ENCODE measurements at places on chromosomes 2 and 18.

DNA sequence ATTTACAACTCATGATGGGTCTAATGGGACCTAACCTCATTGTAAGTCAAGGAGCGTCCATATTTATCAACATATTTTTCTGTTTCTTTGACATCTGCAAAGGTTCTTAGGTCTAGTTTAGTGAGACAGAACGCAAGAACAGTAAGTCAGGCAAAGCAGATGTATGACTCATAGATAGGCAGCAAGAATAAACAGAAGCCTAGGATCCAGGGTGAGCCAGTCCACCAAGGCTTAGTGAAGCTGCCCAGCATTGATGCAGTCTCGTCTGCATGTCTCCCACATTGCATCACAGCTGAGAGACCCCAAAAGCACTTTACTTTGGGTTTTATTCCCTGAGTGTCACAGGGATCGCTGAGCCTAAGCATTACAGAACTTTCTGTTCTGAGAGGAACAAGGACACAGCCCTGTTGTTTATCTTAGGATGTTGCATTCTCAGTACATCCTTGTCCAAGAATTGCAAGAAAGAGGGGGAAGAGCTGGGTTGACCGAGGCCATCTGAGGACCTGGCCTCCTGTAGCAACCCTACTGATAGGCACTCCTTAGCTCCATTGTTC, 29.6 kb upstream of the TMEM177 start:
- DNase-seq: no peak

DNA sequence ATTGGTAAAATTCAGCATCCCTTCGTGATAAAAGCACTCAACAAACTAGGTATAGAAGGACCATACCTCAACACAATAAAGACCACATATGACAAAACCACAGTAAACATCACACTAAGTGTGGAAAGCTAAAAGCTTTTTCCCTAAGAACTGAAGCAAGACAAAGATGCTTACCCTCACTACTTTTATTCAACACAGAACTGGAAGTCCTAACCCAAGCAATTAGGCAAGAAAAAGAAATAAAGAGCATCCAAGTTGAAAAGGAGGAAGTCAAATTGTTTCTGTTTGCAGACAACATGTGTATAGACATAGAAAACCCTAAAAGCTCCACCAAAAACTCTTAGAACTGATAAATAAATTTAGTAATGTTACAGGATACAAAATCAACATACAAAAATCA, 271.7 kb downstream of the RBM43 start:
- DNase-seq: no peak

DNA sequence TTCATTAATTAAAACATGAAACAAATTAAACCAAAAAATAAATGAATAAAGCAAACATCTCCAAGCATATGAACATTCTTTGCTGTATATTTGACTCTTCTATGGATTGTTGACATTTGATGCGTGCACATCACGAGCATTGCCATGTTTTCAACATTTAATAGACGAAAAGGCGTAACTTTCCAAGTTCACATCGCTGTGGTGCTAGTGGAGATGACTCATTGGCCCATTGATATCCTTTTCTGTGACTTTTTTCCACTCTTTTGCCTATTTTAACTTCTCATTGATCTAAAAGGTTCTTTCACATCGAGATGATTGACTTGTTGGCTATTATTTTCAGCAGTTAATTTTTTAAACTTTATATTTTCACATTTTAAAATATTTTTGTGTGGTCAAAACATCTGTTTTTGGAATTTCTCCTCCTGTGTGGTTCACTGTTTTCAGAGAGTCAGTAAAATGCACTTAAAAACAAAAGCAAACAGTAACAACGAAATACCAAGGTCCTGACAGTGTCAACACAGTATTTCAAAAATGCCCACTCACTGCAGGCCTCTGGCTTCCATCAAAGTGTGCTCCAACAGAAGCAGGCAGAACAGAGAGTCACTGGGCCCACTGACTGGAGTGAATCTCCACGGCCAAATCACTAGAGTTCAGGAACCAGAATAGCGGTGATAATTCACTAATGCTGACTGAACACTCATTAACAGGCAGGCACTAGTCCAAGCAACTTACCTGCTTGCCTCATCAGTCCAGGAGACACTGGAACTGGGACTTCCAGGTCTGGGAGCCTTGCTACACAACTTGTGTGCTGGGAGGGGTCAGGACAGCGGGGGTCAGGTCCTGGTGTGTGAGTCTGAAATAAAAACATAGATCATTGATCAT, 372.2 kb upstream of the SMIM21 start:
- no peak for DNase-seq

GRCh38 chr2:110732422-110733413, at the start of gene ACOXL:
TSS of gene ACOXL (plus strand) at chr2:110732573. CDS start at chr2:110768390, 35,817 bp downstream.
- DNase-seq: no peak

DNA sequence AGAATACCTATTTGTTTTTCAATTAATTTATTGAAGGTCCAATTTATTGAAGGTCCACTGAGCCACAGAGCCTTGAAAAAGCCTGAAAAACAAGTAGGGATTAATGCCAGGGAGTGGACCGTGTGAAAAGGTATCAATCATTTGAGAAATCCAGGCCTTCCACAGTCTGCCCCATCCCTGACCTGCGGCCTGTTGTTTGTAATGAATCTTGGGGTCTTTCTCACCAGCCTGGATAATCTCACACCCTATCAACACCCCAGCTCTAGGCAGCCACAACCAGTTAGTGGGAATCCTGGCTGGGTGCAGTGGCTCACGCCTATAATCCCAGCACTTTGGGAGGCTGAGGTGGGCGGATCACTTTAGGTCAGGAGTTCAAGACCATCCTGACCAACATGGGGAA, 47.8 kb downstream of the TNFRSF11A start:
- no peak for DNase-seq

DNA sequence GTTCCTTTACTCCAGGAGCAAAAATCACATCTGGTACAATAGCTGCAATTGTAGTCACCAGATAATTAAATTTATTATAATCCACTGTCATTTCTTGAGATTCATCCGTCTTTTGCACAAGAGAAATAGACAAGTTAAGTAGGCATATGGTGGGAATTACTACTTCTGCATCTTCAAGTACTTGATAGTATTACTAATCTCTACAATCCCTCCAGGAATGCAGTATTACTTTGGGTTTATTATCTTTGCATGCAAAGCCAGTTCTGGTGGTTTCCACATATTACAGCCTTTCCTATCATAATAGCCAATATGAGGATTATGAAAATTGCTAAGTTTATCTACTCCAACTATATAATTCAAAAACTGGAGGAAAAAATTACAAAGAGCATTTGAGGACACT, 254.1 kb downstream of the IKZF2 start:
- DNase-seq: no peak

- no peak for DNase-seq
Measured at GRCh38 chr18:13992826-13993540, 77.6 kb upstream of the MC2R start.

GRCh38 chr2:5264361-5264760, 427.8 kb upstream of the SOX11 start:
- DNase-seq: no peak

GRCh38 chr2:1641523-1641922, 102.8 kb downstream of the PXDN start:
- no peak for DNase-seq

GRCh38 chr2:26740890-26741302, 23.2 kb upstream of the SLC35F6 start:
- no peak for DNase-seq

DNA sequence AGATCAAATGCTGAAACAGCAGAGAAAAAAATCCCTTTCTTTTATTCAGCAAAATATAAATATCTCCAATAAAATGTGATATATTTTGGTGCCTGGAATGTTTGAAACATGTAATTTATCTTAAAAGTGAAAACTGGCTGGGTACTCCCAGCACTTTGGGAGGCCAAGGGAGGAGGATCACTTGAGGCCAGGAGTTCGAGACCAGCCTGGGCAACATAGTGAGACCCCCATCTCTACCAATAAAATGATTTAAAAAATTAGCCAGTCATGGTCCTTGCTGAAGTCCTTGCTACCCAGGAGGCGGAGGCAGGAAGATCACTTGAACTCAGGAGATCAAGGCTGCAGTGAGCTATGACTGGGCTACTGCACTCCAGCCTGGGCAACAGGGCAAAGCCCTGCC, 8.6 kb downstream of the SH3YL1 start:
- no peak for DNase-seq

- no peak for DNase-seq
Measured at GRCh38 chr2:40240070-40240469, 211.8 kb downstream of the SLC8A1 start.

- no peak for DNase-seq
Measured at GRCh38 chr2:96792772-96793749, 23.0 kb upstream of the CNNM3 start.

DNA sequence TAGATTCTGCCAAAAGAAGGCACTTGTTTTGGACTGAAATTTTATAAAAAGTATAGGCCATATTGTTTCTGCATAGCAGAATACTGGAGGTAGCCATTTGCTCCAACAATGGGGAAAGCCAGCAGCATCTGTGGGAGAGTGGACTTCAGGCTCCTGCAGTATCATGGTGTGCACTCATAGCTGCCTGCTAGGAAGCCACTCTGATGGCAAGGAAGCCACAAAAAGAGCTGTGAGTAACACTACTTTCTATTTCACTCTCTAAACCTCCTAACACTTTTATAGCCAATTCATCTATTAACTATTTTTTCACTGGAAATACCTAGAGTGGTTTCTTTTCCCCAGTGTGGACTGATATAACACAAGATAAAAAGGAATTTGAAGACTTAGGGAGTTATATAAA, 144.4 kb upstream of the KCNJ3 start:
- no peak for DNase-seq

- no peak for DNase-seq
Measured at GRCh38 chr2:107308835-107309234, 422.9 kb upstream of the ST6GAL2 start.

DNA sequence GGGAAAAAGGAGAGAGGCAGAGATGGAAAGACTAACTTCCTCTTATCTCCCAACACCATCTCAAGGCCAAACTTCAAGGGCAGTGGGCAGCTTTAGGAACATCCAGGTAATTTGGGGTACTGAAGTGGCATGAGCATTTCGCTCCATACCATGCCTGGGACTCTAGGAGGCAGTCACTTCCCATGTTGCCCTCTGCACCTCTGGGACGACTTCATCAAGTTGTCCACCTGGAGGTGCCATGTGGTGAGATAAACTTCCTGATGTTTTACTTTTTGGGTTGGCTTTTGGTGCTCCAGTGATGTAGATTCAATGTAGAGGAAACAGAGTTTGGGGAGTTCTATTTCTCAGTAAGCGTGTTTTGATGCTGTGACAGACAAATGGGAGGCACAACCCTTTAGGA, 56.3 kb upstream of the UPP2 start:
- no peak for DNase-seq

GRCh38 chr2:18077231-18077630, 198.8 kb downstream of the KCNS3 start:
- DNase-seq: no peak

GRCh38 chr2:112916625-112917247, 5.8 kb downstream of the IL37 start:
- no peak for DNase-seq

DNA sequence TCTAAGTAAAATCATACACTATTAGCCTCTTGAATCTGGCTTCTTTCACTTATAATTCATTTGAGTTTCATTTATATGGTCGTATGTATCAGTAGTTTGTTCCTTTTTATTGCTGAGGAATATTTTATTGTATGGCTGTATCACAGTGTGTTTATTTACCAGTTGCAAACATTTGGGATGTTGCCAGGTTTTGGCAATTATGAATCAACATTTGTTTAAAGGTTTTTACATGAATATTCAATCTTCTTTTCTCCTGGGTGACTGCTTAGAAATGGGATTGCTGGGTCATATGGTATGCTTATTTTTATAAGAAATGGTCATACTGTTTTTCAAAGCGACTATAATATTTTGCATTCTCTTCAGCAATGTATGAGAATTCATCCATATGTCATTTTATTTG, 107.9 kb downstream of the PMAIP1 start:
- DNase-seq: no peak

DNA sequence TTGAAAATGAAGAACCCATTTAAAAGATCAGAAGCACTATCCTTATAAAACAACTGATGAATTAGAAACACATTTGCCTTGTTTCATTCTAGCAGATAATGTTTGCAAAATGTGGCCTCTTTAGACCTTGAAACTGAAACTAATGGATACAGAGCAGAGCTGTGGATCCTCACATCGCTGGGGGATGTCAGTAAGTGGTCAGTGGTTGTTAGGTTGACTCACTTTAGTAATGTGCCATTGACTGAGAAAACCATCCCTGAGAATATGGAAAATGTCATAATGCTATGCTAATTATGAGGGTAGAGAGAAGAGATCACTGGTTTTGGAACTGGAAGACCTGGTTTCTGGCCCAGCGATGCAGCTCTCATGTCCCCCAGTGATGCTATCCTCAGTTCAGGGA, 176.7 kb downstream of the MYO1B start:
- no peak for DNase-seq

DNA sequence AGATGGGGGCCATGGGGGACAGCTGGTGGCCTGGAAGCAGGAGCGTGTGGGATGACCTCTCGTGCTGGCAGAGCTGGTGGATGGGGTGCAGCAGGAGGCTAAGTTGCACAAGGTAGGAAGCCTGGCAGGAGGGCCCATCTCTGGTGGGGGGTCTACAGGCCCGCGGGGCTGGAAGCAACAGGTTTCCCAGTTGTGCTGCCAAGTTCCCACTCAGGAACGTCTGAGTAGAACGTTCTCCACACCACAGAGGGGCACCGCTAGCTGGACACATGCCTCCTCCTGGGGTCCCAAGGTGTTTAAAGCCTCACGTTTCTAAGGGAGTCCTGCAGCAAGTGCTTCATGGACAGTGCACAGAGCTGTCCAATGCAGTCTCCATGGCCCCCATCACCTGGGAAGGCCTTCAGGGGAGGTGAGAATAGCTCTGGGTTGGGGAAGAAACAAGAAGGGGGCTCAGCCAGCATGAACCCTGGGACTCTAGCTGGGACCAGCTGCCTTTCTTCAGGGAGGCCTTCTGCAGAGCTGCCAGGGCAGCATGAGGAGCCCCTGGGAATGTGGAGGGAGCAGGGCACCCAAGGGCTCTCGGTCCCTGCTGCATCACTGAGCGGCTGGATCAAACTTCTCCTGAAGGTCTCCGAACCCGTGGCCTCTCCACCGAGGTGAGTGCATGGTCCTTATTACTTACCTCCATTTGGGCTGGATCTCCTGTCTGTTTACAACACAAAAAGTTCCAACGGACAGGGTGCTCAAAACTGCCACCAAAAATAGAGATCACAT, 80.0 kb downstream of the TWIST2 start:
- DNase-seq: no peak

GRCh38 chr2:52034706-52035105, 1002.8 kb upstream of the NRXN1 start:
- DNase-seq: no peak

- no peak for DNase-seq
Measured at GRCh38 chr2:234606896-234607295, 110.0 kb upstream of the ARL4C start.

- DNase-seq: no peak
Measured at GRCh38 chr2:16645775-16646559, 19.7 kb downstream of the CYRIA start.

GRCh38 chr18:64936671-64937070, 787.8 kb upstream of the LINC00305 start:
- no peak for DNase-seq

All from GM10248 (cell line).